RWPE2 (cell line): ENCODE measurements at places on chromosomes 12 and 14.

- no peak for DNase-seq
Observed at GRCh38 chr12:123942911-123943648, 29.6 kb downstream of the CCDC92 start.

DNA sequence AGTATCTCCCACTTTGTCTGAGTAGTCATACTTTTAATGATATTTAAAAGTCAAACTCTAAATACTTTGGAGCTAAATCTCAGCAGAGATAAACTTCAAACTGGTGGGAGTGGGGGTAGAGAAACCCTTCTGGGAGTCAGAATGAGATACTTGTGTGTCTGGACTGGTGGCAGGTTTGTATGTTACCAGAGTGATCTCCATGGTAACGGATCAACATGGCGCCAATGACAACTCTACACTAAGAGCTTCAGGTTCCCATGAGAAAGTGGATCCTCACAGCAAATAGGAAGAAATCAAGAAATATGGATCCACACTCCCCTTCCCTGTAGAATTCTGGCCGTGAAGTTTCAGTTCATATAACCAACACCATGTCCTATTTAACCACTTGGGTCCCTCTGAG lies 121.9 kb downstream of the ETV6 start:
- no peak for DNase-seq

DNA sequence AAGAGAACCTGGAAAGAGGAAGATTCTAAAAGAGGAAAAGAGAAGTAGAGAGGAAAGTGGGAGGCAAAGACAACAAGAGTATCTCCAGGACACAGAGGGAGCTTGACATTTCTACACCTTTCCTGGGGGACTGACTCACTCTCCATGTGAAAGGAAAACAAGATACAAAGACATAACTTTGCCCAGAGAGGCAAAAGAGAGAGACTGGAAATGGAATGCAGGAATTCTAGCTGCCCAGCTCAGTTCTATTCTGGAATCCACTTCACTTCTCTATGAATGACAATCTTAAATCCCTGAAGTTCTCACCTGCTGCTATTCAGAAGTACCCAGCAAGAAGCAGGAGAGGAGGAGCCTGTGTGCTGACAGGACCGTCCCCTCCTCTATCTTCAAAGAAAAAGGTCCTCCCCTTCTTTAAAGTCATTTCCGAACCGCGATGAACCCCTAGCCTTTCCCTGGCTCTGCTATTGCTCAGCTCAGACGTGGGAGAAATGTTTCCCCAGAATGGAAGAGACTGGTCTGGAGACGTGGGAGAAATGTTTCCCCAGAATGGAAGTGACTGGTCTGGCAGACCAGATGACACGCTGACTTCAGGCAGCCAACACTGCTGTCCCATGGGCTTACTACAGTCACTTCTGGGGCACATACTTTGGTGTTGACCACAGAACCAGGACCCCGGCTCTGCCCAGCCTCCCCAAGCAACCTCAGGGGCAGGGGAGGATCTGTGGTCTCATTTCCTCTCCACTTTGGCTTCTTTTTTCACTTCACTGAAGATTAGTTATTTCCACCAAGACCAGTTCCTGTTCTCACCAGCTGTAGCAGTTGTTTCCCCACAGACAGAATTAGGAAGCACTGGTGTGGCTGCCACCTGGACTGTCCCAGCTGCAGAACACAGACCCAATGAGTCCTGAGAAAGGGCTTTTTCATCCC lies 8.3 kb downstream of the FMNL3 start:
- DNase-seq = no peak

- no peak for DNase-seq
Observed at GRCh38 chr14:64123241-64123822, 170.8 kb downstream of the ESR2 start.

DNA sequence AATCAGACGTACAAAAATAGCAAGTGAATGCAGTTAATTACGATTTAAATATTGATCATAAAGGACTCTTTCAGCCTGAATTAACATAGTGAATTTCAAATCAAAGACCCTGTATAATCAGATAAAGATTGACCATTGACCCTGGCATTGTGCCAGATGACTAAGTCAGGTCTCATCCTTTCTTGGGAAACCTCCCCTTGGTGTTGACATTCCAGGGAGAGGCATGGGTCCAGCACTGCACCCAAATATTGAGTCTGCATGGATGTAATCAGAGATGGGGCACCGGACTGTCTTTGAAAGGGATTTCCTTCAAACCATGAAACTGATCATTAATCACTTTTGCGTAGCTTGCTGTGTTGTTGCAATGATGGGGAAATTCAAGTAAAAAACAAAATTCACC lies 1138.2 kb downstream of the BCL11B start:
- no peak for DNase-seq

- no peak for DNase-seq
Observed at GRCh38 chr14:90717916-90718315, 98.3 kb downstream of the TTC7B start.

DNA sequence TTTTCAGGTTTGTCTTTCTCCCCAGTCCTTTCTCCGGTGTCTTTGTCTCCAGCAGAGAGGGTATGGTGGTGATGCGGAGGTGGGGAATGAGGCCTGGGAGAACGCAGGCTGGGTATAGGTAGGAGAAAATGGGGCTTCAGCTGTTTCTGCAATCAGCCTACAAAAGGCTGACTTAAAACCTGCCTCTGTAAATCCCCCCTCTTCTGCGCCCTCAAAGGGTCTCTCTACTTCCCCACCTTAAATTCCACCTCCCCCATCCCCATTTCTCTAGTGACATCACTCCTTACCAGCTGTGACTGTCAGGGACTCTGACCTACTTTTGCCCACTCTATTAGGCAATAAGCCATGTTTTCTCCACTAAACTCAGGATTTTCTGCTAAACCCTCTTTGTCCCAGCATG lies 8.1 kb upstream of the RIMKLB start:
- no peak for DNase-seq

GRCh38 chr12:11922361-11922760 lies 148.4 kb upstream of the BCL2L14 start:
- DNase-seq = no peak

DNA sequence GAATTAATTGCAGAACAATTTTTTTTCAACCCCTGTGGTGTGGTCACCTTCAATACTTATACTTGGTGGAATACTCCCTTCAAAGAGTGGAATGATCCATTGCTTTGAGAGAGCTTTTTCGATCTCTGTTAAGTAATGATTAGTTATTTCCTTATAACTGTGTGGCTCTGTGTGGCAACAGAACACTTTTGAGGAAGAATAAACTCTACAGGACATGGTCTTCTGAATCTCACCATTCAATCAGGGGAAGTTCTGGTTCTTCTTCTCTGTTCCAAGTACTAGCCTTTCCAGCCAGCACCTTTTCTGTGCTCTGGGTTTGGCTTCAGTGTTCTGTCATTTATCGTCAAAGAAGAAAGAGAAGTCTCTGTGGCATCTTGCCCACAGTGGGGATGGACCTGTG lies 369.2 kb downstream of the ZFP36L1 start:
- no peak for DNase-seq

- no peak for DNase-seq
Observed at GRCh38 chr14:103529383-103530365, 678 bp downstream of the TRMT61A start.

DNA sequence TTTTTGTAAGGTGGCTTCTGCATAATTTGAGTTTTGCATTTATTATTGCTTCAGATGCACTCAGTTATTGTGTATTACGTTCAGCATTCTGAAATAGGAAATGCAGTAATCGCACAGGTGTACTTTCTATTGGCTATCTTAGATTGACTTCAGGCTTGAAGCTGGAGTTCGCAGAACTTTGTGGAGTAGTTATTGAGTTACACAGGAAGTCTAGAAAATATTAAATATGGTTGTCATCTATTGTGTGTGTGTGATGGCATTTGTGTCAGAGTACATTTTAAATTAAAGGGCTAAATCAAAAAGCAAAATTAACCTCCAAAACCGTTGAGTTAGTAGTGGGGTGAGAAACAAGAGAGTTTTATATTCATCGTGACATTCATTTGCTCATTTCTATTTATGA lies 2.7 kb downstream of the ARID2 start:
- DNase-seq = no peak

DNA sequence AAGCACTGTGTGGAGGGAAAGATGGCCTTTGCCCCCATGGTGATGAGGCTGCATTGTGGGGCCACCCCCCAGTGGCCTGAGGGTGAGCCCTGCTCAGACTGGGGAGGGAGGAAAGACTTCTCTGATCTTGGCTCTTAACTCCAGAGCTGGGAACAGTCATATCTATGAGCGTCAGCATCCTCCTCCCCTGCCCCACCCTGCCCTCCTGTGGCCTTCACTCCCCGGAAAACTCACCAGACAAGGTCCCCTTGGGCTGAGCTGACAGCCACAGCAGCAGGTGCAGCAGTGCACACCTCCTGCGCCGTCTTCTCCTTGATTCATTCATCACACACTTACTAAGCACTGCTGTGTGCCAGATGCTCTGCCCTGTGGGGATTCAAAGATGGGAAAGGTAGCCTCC lies 98.8 kb downstream of the B4GALNT3 start:
- no peak for DNase-seq

GRCh38 chr12:94098466-94098865 lies 49.9 kb upstream of the PLXNC1 start:
- DNase-seq = no peak

- DNase-seq = no peak
Observed at GRCh38 chr14:76830556-76830955, 4.3 kb downstream of the LRRC74A start.

GRCh38 chr14:86012461-86012860 lies 482.5 kb downstream of the FLRT2 start:
- no peak for DNase-seq

DNA sequence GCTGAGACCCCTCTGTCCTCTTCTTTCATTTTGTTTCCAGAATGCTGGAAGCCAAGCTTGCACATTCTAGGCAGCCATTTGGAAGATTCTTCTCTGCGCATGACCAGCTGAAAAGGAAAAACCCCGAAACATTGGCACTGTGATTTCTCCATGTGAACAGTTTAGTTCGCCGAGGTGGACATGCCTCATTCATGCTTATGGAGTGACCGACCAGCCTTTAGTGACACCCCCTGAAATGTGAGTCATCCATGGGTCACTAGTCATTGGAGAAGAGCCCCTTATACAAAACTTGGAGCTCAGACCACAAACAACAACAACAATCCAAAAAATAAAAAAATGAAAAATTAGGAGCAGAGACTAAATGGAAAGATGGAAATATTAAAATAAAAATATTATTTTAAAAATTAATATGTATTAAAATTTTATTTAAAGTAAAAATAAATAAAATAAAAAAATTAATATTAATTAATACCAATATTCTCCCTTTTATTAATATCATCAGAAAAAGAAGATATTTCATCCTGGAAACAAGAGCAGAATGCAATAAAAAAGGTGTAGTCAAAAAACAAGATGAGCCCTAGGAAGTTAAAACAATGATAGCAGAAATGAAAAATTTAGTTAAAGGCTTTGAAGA lies 9.5 kb upstream of the KRT7 start:
- peak; percentile 13 for DNase-seq

- no peak for DNase-seq
Observed at GRCh38 chr14:99268810-99269707, 2.9 kb downstream of the BCL11B start.

DNA sequence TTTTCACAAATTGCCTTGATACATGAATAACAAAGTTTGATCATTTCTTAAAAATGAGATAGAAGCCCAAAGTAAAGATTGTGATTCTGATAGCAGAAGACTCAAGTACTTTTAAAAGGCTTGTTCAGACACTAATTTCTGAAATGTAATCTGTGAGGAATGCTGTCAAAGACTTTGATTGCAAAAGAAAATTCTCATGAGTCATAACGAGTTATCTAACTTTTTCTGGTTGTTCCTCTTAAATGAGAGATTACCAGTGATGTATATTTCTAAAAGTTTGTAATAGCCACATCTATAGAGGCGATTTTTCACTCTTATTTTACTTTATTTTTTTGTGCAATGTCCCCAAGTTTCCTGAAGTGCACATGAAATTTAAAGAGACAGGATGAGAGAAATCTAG lies 7.0 kb downstream of the PYGL start:
- DNase-seq = no peak

DNA sequence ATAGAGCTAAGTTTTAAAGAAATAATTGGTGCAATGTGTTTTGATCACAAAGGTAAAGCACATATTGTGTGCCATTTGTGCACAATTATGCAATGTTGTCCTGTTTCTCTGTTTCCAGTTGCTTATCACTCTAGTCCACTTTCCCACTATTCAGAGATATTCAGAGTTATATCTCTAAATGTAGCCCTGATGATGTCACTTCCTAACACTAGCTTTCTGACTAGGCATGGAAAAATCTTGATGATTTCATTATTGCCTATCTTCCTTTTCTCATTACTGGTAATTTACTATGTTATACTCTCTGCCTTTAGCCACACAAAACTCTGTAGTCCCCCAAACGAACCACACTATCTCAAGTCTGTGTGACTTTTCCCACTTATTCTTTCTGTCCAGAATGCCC lies 221.2 kb downstream of the TRHDE start:
- DNase-seq = no peak
